HT-29 (cell line): ENCODE measurements at places on chromosomes 13 and 19. TPM values are rescaled to one million over a fixed set of nuclear protein-coding genes. Genes with fewer than 3 reads are reported as not detected.

The NLRP7 gene
- not detected in 2 replicates for total RNA-seq

The TPTE2 gene
- not detected in 2 replicates for total RNA-seq

The EDDM13 gene
- total RNA-seq = not detected in 2 replicates

The LSR gene
- total RNA-seq = 475 and 478 TPM in 2 replicates

The MBD3L2 gene
- not detected in 2 replicates for total RNA-seq

The SEMA6B gene
- 0.70 and 0.84 TPM in 2 replicates for total RNA-seq

The LYL1 gene
- 1.8 and 2.5 TPM in 2 replicates for total RNA-seq

The SCGB2B2 gene
- total RNA-seq = not detected in 2 replicates

The ZNF541 gene
- not detected in 2 replicates for total RNA-seq

The PCDH8 gene
- total RNA-seq = not detected in 2 replicates

The NLRP11 gene
- total RNA-seq = 0.08 TPM in 1 of 2 replicates, not detected in the other

The C19orf81 gene
- total RNA-seq = not detected in 2 replicates

The MYO16 gene
- not detected in 2 replicates for total RNA-seq

The TMEM255B gene
- 0.81 and 1.6 TPM in 2 replicates for total RNA-seq

The SPTBN4 gene
- 0.23 and 1.3 TPM in 2 replicates for total RNA-seq

The THSD1 gene
- total RNA-seq = 0.37 and 0.92 TPM in 2 replicates

The ZNF763 gene
- total RNA-seq = 0.20 and 0.76 TPM in 2 replicates

The YJEFN3 gene
- total RNA-seq = 1.0 and 1.9 TPM in 2 replicates

The RNF225 gene
- total RNA-seq = 0.58 and 0.99 TPM in 2 replicates

The GIPC3 gene
- total RNA-seq = not detected in 2 replicates

The ZNF558 gene
- total RNA-seq = 9.4 and 14.8 TPM in 2 replicates
